ENCODE measurements at places on chromosomes 5 and 9. TPM values are rescaled to one million over a fixed set of nuclear protein-coding genes. Genes with fewer than 3 reads are reported as not detected.

TTC23L gene
- 0.29 TPM for polyA plus RNA-seq

RELL2 gene
- polyA plus RNA-seq: 5.9 TPM

FAM78A gene
- polyA plus RNA-seq: 0.24 TPM

PCDHGB5 gene
- not detected for polyA plus RNA-seq

GLRA1 gene
- 0.35 TPM for polyA plus RNA-seq

TLX3 gene
- polyA plus RNA-seq: not detected

ATP10B gene
- 9.2 TPM for polyA plus RNA-seq

NOXA1 gene
- not detected for polyA plus RNA-seq

ST8SIA4 gene
- polyA plus RNA-seq: 0.31 TPM

ISL1 gene
- polyA plus RNA-seq: not detected

CATSPER3 gene
- polyA plus RNA-seq: not detected

C5orf58 gene
- polyA plus RNA-seq: not detected

HBEGF gene
- 4.3 TPM for polyA plus RNA-seq

PDLIM4 gene
- polyA plus RNA-seq: not detected

IFNB1 gene
- polyA plus RNA-seq: not detected

CKMT2 gene
- not detected for polyA plus RNA-seq

GALNT12 gene
- not detected for polyA plus RNA-seq

FLT4 gene
- not detected for polyA plus RNA-seq

OMD gene
- polyA plus RNA-seq: 3.0 TPM

NEUROG1 gene
- polyA plus RNA-seq: not detected

SOWAHA gene
- polyA plus RNA-seq: 6.2 TPM

ABHD17B gene
- polyA plus RNA-seq: 52.4 TPM
